Ureter (tissue), 1 donor: ENCODE measurements at places on chromosomes 5 and 9. TPM values are rescaled to one million over a fixed set of nuclear protein-coding genes. Genes with fewer than 3 reads are reported as not detected.

Gene BARX1
- total RNA-seq = not detected

Gene PCDHGC4
- 3.6 TPM for total RNA-seq

Gene KIAA0825
- total RNA-seq = 5.9 TPM

DNA sequence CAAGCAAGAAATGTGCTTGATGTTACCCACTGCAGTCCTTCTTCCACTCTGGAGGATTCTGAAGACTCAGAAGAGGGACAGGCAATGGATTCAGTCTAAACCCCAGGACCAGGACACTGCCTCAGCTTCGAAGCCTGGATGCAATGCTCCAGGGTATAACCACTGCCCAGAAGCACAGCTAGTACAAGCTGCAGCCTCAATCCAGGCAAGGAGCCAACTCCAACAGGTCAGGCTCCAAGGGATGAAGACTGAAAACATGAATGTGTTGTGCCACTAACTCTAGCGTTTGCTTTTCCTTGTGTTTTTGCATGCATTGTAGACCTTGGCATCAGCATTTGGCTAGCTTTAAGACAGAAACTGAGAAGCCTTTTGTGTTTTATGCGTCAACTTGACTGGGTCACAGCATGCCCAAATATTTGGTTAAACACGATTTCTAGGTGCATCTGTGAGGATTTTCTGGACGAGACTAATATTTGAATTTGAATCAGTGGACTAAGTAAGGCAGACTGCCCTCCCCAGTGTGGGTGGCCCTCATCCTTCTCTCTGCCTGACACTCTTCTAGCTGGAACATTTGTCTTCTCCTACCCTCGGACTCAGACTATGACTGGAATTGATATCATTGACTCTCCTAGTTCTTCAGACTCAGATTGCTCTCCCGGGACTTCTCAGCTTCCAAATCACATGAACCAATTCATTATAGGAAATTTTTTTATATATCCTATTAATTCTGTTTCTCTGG is 20.5 kb upstream of the GPX3 start:
- DNase-seq = peak; percentile 66

- DNase-seq = peak; percentile 67
Measured at GRCh38 chr5:132466433-132467286, 23.9 kb downstream of the IRF1 start.

DNA sequence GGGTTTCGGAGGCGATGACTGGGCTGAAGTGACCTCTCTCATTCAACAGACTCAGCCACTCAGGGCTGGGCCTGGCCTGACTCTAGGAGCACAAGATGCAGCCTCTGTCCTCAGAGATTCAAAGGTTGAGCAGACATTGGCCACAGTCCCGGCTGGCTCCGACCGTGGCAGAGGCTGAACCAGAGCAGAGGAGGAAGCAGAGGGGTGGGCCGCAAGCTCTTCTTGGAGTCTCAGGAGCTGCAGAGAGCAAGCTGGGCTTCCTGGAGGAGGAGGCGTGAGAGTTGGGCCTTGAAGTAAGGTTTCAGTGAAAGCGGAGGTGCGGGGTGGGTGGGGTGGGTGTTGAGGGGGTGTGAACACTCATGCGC is 37.6 kb downstream of the ALG2 start:
- no peak for DNase-seq

- no peak for DNase-seq
Measured at GRCh38 chr9:137505421-137506140, 44.6 kb downstream of the PNPLA7 start.
